Caco-2 (cell line): ENCODE measurements at places on chromosomes 6 and 20. TPM values are rescaled to one million over a fixed set of nuclear protein-coding genes. Genes with fewer than 3 reads are reported as not detected.

SRXN1 gene
- 32.5 and 33.7 TPM in 2 replicates for total RNA-seq

FILIP1 gene
- total RNA-seq, result 0.07 TPM in 1 of 2 replicates, not detected in the other

GRCh38 chr20:16175322-16175961, 397.8 kb downstream of the KIF16B start:
- no peak for DNase-seq

PRDM13 gene
- total RNA-seq, result 0.41 and 0.44 TPM in 2 replicates

ZNF184 gene
- 3.9 and 4.4 TPM in 2 replicates for total RNA-seq

RFX6 gene
- total RNA-seq, result 1.3 and 1.5 TPM in 2 replicates

- no peak for DNase-seq
Measured at GRCh38 chr6:68141190-68141589, 493.9 kb upstream of the ADGRB3 start.

IL17F gene
- not detected in 2 replicates for total RNA-seq

GRCh38 chr6:136685540-136686108, 106.7 kb downstream of the MAP3K5 start:
- no peak for DNase-seq

CAP2 gene
- 8.5 and 8.9 TPM in 2 replicates for total RNA-seq

DNA sequence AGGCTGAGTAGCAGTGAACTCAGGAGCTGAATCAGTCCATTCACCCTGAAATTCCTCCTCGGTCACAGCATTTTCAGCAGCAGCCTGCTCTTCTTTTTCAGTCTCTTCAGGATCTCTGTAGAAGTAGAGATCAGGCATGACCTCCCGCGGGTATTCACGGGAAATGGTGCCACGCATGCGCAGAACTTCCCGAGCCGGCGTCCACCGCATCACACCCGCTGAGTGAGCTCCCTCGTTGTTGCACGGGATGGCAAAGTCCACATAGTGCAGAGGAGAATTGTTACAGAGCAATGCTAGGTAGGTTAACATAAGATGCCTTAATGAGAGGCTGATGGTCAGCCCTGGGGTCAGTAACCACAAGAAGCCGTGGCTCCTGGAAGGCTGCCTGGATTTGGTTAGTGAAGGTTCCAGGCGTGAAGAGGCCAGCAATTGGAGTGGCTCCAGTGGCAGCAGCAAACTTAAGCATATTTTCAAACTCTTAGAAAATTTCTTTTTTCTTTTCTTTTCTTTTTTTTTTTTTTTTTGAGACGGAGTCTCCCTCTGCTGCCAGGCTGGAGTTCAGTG, 113.5 kb upstream of the HDAC2 start:
- DNase-seq, result no peak

CBLN4 gene
- total RNA-seq, result not detected in 2 replicates

- no peak for DNase-seq
Measured at GRCh38 chr6:116238083-116238482, 15.8 kb downstream of the TSPYL4 start.

- DNase-seq, result no peak
Measured at GRCh38 chr20:49951151-49951550, 15.0 kb downstream of the RNF114 start.

FBXL4 gene
- 5.9 and 7.4 TPM in 2 replicates for total RNA-seq

DNA sequence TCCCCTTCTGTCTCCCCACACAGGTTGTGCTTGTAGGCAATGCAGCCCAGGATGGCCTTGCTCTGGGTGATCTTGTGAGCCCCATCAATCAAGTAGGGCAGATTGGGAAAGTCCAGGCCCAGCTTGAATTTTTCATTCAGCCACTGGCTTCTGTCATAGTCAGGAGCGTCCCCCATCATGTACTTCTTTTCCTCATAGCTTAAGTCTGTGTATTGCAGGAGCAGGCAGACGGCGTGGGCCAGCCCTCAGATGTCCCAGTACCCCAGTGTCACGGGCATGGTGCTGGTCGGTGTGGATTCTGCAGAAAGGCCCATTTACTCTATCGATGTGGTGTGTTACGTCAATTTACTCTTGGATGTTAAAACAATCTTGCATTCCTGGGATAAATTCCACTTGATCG, 40.1 kb upstream of the SLC16A10 start:
- DNase-seq, result no peak

DNA sequence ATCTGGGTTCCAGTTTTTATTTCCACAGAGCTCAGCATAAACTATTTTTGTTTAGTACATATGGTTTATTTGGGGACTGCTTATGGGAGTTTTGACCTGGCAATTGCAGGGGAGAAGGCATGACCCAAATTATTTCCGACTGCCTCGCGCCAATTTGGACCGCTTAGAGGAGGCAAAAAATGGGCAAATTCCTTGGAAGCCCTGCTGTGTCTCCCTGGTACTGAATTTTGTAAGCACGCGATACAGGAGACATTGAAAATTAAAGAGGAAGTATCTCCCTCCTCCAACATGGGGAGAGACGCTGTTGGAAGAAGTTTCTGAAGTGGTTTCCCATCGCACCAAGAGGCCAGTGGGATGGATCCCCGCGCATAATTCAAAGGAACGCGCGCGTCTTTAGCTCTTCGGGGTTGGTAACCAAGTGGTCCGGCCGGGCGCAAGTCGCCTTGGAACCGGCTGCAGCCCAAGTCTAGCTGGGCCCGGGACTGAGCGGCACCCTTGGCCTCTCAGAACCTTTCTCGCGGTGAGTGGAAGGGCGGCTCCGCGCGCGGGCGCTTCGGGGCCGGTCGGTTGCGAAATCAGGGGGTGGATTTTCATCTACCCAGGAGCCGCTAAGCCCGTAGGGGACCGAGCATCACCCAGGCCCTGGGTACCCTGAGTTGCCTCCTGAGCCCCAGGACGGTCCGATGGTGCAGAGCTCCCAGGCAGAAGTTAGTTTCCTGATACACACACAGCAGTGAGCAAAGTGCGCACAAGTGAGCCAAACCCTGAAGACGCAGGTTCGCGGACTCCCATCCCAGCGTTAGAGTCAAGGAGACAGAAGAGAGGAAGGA, 6.2 kb downstream of the NKX2-2 start:
- DNase-seq, result no peak
